ENCODE measurements at places on chromosomes 1 and 21.

GRCh38 chr1:34341896-34342295 lies 165.2 kb downstream of the C1orf94 start:
- no peak for DNase-seq

DNA sequence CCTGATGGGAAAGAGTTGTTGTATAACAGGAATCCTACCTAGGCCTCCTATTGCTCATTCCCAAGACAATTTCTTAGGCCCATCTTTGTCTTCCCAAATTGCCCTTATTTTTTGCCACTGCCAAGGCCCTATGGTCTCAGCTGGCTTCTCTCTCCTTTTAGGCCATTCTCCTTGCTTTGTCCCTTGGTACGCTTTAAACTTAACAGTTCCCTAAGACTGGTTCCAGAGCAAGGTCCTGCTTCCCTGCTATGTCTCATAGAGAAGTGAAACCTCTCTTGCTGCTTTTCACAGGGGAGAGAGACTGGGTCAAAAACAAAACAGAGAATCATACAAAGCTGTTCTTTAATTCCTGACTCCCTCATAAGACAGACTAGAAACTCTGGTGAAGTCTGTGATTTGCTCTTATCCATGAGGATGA lies 77.1 kb downstream of the XCL2 start:
- DNase-seq = no peak

GRCh38 chr1:157577420-157577819 lies 20.5 kb downstream of the FCRL4 start:
- no peak for DNase-seq

GRCh38 chr1:151054971-151055547 lies 4.4 kb downstream of the CDC42SE1 start:
- no peak for DNase-seq

DNA sequence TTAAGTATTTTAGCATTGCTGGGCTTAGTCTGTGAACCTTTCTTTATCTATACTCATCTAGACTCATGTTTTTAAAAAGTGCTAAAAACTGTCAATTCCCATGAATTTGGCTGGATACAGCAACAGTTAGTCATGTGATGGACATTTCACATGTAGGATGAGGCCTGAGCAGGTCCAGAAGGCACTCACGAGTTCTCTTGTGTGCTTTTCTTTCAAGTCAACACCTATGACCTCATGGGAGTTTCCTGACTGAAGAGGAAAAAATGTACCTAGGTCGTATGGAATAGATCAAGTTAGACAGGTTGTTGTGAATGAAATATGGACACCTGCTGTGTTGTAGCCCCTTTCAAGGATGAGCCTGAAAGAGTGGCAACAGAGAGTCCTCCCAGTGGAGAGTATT lies 394.2 kb downstream of the DUSP10 start:
- DNase-seq = no peak

DNA sequence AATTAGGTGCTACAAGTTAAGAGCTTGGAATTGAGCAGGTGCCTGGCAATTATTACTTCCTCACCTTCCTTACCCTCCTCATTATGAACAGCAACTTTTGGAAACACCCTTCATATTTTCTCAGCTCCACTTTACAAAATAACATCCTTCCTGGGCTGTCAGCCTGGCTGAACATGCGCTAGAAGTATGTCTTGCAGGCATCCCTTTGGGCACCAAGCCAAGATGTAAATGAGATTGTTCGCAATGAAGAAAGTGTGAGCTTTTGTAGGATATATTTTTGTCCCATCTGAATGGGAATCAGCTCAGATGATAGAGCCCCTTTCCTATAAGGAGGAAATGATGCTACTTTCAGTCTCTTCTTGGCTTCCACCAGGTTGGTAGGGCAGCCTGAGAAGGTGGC lies 245.9 kb downstream of the KAZN start:
- DNase-seq = no peak
